Muscle of back (tissue), 13 donors: ENCODE measurements at places on chromosomes 3 and 15.

- DNase-seq, result no peak
Observed at GRCh38 chr3:120497818-120498217, 47.0 kb upstream of the FSTL1 start.

- DNase-seq, result no peak
Observed at GRCh38 chr15:41980654-41981323, 8.4 kb upstream of the EHD4 start.

DNA sequence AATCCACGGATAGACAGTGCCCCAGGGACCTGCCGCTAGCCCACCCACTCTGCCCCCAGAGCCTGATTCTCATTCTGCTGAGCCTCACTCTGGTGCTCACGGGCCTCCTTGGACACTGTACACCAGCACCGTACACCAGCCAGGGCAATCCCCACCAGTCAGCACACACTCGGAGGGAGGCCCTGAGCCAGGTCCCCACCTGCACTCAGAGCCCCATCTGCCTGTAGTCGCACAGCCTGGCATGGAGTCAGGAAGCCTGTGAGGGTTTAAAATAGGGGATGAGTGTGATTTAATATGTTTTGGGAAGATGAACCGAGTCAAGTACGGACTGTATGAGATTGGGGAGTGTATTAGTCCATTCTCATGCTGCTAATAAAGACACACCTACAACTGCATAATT is 223.0 kb downstream of the SLCO3A1 start:
- DNase-seq, result no peak

GRCh38 chr15:39889601-39890000 is 30.5 kb downstream of the GPR176 start:
- DNase-seq, result no peak

DNA sequence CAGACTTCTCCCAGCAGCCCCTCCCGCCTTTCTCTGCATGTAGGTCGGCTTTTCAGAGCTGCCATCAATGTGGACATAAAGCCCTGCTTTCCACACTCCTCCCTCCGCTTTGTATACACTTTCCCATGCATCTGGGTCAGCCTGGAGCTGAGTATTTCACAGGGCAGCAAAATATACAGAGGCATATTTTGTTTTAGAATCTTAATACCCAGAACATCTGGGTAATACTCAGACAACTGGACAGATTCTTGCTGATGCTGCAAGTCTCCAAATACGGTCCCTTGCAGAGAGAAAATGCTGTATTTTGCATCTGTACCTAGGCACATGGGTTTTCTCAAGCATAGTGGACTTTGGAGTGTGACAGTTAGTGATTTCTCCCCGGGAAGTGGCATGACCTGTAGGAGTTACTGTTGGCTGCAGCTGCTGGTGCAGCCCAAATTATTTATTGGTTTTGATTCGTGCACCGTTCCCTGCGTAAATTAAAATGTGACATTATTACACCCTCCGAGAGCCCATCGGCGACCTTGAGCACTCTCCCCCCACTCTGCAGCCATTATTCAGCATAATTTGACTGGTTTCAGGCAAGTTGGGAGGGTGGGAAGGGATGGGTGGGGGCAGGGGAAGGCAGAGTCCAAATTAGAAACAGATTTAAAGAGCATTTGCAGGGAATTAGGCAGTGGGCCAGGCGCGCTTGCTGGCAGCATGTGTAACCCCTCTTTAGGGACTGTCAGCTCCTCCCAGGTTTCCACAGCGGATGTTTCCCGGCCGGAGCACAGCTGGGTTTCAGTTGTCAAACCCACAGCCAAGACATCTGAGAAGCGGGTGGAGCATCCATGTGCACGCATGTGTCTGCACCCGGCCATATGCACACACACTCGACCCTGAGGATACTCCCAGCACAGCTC is 100.8 kb downstream of the CPN2 start:
- DNase-seq, result peak; percentile 95

DNA sequence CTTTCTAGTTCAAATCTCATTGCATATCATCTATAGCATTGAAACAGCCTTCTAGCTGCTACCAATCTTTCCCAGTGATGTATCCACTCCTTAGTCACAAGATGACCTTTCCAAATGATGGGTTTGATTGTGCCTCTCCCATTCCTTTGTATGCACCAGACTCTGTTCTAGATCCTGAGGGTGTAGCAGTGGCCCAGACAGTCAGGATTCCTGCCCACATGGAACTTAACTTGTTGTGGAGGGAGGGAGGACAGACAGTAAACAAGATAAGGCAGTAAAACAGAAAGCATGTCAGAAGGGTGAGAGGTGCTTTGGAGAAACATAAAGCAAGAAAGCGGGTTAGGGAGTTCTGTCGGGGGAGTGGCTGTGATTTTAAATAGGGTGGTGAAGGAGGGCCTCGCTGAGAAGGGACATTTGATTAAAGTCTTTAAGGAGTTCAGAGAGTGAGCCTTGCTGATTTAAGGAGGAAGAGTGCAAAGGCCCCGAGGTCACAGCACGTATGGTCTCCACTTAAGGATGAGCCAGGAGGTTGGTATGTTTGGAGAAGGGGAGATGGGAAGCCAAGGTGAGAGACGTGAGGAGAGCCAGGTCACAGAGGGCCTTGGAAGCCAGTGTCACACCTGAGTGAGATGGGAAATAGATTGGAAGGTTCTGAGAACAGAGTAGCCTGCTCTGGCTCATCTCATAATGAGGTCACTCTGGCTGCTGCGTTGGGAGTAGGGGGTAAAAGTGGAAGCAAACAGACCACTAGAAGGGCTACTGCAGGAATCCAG is 38.3 kb downstream of the FAM43A start:
- no peak for DNase-seq

GRCh38 chr3:42495393-42495792 is 7.0 kb upstream of the VIPR1 start:
- no peak for DNase-seq

DNA sequence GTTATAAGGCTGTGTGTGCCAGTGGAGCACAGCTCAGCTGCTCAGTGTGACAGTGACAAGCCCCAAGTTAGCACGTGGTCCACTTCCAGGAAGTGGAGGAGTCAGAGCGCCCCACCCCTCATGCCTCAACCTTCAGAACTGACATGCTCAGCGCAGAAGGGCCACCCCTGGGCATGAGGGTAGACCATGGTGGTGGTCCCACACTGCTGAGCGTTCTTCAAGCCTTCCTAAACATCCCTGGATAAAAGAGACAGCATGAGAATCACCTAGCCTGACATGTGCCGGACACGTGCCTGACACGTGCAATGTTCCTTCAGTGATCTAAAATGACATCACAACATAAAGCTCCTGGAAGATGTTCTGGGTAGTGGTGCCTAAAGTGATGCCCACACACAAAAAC is 16.8 kb downstream of the ATP10A start:
- DNase-seq, result no peak

DNA sequence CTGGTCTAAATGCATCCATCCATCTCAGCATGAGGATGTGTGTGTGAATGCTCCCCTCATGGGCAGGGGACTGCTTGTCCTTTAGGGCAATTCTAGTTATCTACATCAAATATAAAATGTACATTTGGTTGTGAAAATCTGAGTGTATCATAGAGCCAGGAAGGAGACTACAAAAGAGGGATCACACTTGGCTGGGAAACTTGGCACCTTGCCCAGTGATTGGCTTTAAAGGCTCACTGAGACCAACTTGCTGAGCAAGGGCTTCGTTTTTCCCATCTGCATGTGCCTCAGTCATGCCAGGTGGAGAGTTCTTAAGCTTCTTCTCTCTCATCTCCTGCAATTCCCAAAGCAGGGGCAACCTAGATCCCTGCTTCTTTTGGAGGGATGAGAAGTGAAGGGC is 5.2 kb downstream of the CAPN3 start:
- DNase-seq, result peak; percentile 13

DNA sequence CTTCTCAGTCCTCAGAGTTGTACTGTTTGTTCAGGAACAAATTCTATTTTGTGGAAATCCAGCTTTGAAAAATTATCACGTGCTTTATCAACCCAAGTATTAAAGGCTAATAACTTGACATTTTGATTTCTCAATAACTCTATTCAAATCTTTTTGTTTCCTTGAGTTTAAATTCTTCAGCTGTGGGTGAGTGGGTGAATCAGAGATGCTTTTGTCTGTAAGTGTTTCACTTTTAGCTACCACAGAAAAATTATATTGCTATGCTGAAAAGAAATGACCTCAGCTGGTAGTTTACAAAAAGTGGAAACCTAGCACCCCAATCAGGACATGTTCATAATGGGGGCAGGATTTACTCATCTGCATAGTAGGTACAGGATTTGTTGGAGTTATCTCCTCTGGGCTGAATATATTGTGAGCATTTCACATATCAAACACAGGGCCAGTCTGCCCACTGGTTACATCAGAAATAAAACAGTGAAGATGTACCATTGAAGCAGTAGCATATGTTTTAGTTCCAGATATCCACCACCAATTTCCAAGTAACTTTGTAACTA is 30.5 kb downstream of the MINDY4B start:
- DNase-seq, result no peak

GRCh38 chr3:51498876-51499738 is 708 bp downstream of the DCAF1 start:
- peak; percentile 98 for DNase-seq

DNA sequence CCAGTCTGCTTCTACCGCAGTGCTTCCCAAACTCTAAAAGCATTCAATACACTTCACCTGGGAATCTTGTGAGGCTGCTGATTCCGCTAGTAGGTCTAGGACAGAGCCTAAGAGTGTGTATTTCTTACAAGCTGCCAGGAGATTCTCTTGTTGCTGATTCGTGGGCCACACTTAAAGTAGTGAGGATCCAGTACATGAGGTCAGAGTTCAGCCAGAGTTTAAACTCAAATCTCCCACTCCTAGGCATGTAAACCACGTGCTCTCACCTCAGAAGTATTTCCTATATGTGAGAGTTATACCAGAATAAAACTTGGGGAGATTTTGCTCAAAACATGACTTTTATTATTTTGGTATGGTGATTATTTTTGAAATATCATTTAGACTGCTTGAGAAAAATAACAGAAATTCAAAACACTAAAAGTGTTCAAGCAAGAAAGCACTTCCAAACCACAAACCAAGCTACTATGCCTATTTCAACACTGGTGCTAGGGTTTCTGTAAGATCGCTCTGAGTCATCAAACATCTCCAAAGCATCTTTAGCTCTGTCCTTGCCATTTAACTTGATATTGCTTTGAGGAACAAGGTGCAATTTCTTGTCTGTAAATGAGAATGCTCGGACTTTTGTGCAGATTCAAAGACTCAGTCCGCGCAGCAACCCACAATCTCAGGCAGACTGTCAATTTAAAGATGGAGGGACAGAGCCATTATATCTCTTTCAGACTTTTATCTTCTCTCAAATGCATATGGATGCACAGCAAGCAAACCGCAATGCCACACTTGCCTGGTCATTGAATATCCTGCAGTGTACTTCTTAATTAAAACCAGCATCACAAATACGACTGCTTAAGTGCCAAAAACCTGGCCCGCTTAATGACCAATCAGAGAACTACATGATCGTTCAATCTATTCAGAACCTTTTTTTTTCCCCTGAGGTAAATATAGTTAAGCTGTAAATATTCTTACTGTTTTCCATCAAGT is 59.8 kb downstream of the AGTR1 start:
- DNase-seq, result peak; percentile 56

GRCh38 chr3:152243721-152244516 is 24.8 kb upstream of the MBNL1 start:
- no peak for DNase-seq

- peak; percentile 40 for DNase-seq
Observed at GRCh38 chr3:132549890-132550578, 47.0 kb upstream of the ACKR4 start.

- no peak for DNase-seq
Observed at GRCh38 chr3:194306771-194307640, 44.1 kb downstream of the CPN2 start.

DNA sequence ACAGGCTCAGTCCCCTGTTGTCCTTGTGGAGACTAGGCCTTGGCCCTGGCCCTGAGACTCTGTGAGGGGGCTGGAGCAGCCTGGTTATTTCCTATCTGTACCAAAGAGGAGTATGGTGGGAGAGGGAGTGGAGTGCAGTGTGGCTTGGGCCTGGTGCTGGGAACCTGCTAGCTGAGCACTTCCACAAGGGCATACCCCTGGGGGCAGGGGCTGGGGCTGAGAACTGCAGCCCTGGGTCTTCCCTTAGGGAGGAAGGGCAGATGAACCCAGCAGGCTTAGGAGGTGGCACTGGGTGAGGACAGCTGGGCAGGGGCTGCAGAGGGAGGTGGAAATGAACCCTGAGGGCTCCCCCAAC is 3.5 kb upstream of the CHST14 start:
- DNase-seq, result no peak

DNA sequence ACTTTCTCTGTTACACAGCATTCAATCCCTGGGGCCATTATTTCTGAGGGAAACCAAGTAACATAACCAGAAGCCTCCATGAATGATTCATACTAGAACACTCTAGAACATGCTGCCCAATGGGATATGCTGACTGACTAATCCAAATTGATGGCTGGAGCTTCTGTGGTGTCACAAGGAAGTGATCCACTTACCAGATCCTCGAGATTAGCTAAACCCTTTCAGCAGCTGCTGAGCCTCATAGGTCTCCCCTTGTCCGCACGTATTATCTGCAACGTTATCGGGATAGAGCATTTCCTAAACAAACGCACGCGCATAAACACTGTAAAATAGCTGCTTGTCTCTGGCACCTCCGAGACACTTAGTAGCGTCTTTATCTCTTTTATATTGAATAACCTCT is 61.2 kb upstream of the PROK2 start:
- no peak for DNase-seq

DNA sequence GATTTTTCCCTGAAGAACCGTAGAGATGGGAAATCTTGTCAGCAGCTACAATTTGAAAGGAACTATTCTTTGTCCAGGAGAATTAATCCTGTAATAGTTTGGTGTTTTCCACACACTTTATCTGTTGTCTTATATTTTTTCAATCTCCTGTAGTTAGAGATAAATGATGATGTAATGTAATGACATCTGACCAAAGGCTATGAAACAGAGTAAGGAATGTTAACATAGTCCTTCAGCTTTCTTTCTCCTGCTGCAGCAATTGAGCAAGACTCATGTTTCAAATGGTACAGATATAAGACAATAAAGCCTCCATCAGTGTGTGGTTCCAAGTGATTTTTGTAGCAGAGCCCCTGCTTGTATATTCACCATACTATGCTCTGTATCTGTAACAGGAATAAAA is 1028.4 kb downstream of the SI start:
- DNase-seq, result no peak

- no peak for DNase-seq
Observed at GRCh38 chr3:14340960-14341708, 61.3 kb upstream of the SLC6A6 start.

GRCh38 chr3:129617381-129618185 is 11.1 kb upstream of the PLXND1 start:
- DNase-seq, result no peak

GRCh38 chr3:154886437-154886836 is 193.7 kb upstream of the MME start:
- peak; percentile 97 for DNase-seq

- peak; percentile 98 for DNase-seq
Observed at GRCh38 chr3:50611464-50612233, at the start of gene CISH. TSS of gene CISH (minus strand) at chr3:50611774. CDS start at chr3:50611650, 124 bp downstream.

DNA sequence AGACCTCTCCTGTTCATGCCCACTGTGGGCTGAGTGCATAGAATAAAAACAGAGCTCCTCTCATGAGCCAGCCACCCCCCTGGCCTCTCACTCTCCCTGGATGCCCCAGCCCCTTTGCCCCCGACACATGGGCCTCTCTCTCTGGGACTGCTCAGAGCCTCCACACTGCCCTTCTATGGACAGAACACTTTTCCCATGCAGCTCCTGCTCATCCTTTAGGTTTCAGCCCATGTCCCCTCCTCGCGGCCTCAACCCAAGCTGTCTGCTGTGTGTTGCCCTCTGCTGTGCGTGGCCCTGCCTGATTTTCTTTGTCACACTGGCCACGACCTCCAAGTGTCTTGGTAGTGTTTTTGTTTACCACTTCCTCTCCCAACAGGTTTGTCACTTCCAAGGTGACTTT is 20.7 kb upstream of the PRR23E start:
- no peak for DNase-seq
